ENCODE measurements at places on chromosomes 13 and 19.

DNA sequence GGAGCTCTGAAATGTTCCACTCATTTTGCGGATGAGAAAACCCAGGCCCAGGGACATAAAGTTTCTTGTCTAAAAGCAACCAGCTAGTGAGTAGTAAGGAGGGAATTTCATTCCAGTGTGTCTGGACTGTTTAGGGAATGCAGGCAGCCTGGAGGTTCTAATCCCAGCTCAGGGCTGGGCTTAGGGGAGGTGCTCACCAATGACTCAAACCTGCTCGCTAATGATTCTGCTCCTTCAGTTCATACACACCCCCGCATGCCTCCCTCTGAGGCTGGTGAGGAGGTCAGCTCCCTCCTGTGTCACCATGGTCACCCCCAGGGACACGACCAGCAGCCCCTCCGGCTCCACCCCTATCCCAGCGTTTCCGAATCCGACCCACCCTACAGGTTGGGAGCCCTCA is 34.6 kb downstream of the CYP4F2 start:
- DNase-seq = no peak

- DNase-seq = no peak
Observed at GRCh38 chr19:16330806-16331690, 6.4 kb downstream of the KLF2 start.

DNA sequence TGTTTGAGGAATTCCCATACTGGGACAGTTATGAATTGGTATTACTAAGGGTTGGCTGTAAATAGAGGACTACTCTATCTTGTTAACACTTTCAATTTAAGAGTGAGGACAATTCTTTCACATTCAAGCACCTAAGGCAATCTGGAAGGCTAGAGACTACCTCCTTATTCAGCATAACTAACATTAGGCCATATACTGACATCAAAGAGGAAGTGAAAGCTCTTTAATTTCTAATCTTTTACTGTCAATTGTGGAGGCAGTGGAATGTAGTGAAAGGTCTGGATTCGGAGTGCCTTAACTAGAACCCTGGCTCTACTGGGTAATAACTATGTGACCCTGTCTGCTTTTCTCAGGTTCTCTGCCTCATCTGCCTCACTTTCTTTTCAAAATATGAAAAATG is 134.0 kb downstream of the UFM1 start:
- no peak for DNase-seq

GRCh38 chr13:112066624-112067004 is 335 bp upstream of the SOX1 start:
- DNase-seq = peak; percentile 8

- no peak for DNase-seq
Observed at GRCh38 chr19:10393137-10393536, 10.2 kb downstream of the CDC37 start.

Data from stimulated activated CD4-positive, alpha-beta T cell treated with anti-CD3 and anti-CD28 coated beads, TNF-alpha, amount 100 ng/mL, for 4 hours (primary cell).